Activated CD4-positive, alpha-beta T cell treated with anti-CD3 and anti-CD28 coated beads for 1 hour (primary cell): ENCODE measurements at places on chromosomes 6 and 20.

DNA sequence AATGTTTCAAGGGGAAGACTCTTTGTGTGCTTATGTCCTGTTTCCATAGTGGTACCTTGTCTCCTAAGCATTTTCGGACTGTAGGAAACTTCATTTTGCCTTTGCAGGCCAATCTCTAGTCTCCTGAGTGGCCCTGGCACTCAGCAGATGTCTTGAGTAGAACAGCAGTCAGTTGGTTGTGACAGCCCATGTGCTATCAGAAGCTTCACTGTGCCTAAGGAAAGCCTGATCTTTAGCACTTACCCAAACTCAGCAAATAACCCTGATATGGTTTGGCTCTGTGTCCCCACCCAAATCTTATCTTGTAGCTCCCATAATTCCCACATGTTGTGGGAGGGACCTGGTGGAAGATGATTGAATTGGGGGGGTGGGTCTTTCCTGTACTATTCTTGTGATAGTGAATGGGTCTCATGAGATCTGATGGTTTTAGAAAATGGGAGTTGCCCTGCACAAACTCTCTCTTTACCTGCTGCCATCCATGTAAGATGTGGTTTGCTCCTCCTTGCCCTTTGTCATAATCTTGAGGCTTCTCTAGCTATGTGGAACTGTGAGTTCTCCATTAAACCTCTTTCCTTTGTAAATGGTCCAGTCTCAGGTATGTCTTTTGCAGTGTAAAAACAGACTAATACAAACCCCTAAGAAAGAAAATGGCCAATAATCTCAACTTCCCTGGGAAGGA, 15.9 kb upstream of the SRPK1 start:
- DNase-seq: no peak

DNA sequence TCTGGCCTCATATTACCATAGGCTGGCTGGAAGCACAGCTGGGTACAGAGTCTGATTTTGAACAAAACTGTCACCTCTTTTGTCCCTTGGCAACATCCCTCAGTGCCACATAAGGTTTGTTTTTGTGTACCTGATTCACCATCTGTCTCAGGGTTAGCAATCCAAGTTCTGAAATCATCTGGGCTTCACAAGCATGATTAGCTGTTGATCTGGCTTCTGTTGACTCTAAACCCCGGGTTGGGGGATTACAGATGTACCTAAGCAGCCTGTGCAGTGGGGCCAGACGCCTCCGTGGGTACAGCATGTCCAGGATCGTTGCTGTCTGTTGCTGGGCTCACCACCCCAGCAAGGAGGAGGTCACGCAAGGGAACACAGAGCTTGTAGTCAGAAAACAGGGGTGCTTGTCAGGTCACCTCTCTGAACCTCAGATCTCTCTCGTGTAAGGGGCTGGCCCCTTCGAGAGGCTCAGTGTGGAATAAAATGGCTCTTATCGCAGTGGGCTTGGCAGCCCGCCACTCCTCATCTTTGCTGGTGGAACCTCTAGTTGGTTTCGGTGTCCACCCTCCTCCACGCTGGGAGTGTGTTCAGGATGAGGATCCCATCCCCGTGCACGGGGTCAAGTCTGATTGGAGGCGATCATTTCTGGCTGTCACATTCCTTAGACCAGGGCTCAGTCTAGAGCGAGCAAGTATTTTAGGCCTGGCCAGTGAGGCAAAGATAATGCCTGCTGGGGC, 39.2 kb upstream of the ZNF831 start:
- DNase-seq: no peak

GRCh38 chr6:156416391-156416790, 360.8 kb upstream of the ARID1B start:
- DNase-seq: no peak

DNA sequence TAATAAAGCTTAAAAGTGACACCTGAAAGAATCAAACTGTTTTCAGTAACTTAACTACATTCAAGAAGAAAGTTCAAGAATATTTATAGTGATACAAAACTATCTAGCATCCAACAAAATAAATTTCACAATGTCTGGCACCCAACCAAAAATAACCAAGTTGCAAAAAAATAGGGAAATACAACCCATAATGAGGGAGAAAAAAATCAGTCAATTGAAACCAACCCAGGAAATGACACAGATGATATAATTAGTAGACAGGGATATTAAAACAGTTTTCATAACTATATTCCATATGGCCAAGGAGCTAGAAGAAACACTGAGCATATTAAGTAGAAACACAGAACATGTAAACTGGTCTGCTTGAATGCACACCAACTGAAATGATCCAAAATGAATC, 120.2 kb upstream of the BEND3 start:
- DNase-seq: no peak

DNA sequence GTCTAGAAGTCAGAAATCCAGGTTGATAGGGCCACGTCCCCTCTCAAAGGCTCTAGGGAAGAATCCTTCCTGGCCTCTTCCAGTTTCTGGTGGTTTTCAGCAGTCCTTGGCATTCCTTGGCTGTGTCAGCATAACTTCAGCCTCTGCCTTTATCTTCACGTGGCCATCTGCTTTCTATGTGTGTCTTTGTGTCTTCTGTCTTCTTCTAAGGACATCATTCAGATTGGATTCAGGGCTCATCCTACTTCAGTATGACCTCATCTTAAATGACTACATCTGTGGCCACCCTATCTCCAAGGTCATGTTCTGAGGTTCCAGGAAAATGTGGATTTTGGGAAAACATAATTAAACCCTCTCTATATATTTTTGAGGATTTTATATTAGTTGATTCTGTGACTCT, 23.0 kb downstream of the C6orf89 start:
- no peak for DNase-seq

DNA sequence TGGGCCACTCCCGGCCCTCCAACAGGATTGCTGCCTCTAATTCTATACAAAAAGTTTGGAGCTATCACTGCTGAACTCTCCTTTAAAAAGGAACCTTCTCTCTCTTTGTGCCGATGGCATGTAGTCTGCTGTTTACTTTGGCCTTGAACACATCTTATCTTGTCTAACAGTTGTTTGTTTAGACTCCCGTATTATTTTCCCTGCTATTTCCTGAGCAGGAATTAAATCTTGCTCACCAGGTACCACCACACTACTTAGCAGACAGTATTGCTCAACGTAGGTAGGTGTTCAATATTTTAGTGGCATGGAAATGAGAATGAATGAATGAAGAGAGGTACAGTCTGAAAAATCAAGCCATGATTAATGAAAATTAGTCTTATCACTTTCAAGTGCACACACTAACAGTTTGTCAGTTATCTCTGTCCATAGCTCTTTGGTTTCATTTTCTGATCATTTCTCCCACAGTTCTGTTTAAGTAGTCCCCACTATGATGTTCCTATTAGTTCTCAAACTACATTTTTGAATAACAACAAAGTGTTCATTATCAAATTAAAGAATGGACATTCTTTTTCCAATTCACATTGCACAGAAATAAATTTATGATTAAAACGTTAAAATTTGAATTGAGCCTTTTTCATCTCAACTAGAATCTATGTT, 6.8 kb upstream of the HEY2 start:
- DNase-seq: no peak

GRCh38 chr6:157323966-157324300, 614 bp upstream of the TMEM242 start:
- DNase-seq: peak; percentile 23

DNA sequence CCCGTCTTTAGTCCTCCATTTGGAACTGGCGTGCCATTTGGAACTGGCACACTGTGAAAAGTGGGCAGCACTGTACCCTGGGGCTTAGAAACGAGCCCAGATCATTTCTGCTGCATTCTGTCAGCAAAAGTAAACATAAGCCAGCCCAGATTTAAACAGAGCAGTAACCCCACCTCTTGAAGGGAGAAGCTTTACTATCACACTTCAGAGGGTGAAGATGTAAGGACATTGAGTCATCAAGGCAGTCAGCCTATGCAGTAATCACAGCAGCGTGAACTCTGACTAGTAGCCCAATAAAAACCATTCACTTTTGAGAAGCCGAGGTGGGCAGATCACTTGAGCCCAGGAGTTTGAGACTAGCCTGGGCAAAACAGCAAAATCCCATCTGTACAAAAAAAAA, 216.9 kb downstream of the EYA2 start:
- DNase-seq: no peak
